ENCODE measurements at places on chromosomes 2 and 18. TPM values are rescaled to one million over a fixed set of nuclear protein-coding genes. Genes with fewer than 3 reads are reported as not detected.

IL1F10 gene
- not detected for total RNA-seq

RPE gene
- total RNA-seq: 87.2 TPM

REG3A gene
- total RNA-seq: not detected

MEIS1 gene
- 6.4 TPM for total RNA-seq

TCF23 gene
- not detected for total RNA-seq

GALNT13 gene
- 0.21 TPM for total RNA-seq

ASXL2 gene
- total RNA-seq: 24.8 TPM

CFLAR gene
- 35.2 TPM for total RNA-seq

KCNIP3 gene
- total RNA-seq: 18.1 TPM

NR4A2 gene
- total RNA-seq: 5.2 TPM

AGXT gene
- not detected for total RNA-seq

SCN1A gene
- 0.77 TPM for total RNA-seq

C2orf80 gene
- total RNA-seq: 0.45 TPM

All from SK-MEL-5 (cell line).